Activated T-helper 1 cell treated with Interleukin-2 at 50 U/mL for 16 hours (primary cell): ENCODE measurements at places on chromosomes 12 and 14.
A peak's percentile ranks its signal among the peaks of the same experiment; 100 is the strongest.

DNA sequence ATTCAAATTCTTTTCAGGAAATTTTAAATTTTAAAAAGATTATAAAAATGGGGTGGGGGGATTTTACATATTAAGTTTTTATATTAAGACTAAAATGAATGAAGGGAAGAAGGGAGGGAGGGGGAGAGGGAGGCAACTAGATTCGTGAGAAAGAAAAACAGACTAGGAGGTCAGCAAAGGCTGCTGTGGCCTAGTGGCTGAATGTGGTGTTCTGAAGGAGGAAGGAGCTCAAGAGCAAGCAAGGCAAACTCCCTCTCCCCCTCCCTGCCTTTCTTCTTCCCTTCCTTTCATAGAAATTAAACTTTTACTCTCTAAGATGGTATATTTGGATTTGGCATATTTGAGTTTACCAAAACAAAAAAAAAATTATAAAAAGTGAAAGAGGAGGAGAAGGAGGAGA lies 18.1 kb downstream of the DYRK2 start:
- no peak for DNase-seq

GRCh38 chr12:121465921-121466793 lies 66.2 kb downstream of the RNF34 start:
- DNase-seq, result peak; percentile 43

DNA sequence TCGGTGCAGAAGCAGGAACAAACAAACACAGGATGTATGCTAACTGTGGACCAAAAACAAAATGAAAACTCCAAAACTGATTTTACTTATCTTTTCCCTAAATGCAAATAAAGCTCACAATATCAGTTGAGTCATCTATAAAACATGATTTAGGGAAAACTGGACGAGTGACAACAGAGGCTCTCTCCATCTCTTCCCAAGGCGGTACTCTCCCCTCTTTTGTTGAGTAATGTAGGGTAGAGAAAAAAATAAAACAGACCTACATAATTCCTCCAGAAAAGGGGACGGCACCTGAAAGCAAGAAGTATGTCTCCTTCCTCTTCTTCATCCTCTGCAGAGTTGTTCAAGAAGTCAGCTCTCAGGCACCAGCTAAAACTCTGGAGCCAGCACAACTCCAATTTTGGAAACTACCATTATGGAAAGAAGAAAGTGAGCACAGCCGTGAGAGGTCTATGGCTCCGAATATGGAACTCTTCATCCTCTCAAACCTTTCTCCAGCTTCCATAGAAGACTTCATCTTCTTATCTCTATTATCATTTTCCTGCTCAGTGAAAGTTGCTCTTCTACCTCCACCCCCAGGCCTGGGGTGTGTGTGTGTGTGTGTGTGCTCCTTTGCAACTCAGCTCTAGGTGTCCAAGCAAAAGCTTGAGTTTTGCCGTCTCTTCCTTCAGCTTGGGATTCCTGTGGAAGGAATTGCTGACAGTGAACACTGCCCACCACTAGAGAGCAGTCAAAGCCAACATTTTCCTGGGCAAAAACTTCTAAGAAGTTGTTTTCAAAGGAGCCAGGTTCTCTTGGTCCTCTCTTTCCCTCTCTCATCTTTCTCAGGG lies 155.4 kb downstream of the DIO2 start:
- DNase-seq, result no peak

DNA sequence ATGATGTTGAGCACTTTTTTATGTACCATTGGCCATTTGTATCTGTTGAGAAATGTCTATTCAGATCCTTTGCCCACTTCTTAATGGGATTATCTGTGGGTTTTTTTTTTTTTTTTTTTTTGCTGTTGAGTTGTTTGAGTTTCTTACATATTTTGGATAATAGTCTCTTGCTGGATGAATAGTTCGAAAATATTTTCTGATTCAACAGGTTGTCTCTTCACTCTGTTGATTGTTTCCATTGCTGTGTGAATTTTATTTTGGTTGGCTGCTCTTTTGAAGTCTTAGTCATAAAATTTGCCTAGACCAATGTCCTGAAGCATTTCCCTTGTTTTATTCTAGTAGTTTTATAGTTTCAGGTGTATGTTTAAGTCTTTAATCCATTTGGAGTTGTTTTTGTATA lies 64.5 kb downstream of the CAND1 start:
- no peak for DNase-seq

DNA sequence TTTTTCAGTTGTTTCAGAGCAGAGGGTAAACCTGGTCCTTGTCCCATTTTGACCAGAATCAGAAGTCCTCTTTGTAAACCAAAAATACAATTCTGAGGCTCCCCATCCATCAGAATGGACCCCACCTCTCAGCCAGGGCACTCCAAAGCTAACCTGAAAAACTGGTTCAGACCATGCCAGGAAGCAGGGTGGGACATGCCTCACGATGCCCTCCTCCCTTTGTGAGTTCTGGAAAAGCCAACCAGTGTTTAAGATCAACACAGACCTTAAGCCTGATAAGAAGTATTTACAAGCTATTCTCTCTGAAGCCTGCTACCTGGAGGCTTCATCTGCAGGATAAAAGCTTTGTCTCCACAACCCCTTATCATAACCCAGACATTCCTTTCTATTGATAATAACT lies 35.4 kb downstream of the TNFAIP2 start:
- DNase-seq, result no peak

- no peak for DNase-seq
Observed at GRCh38 chr12:124347335-124347734, 52.4 kb downstream of the RFLNA start.

DNA sequence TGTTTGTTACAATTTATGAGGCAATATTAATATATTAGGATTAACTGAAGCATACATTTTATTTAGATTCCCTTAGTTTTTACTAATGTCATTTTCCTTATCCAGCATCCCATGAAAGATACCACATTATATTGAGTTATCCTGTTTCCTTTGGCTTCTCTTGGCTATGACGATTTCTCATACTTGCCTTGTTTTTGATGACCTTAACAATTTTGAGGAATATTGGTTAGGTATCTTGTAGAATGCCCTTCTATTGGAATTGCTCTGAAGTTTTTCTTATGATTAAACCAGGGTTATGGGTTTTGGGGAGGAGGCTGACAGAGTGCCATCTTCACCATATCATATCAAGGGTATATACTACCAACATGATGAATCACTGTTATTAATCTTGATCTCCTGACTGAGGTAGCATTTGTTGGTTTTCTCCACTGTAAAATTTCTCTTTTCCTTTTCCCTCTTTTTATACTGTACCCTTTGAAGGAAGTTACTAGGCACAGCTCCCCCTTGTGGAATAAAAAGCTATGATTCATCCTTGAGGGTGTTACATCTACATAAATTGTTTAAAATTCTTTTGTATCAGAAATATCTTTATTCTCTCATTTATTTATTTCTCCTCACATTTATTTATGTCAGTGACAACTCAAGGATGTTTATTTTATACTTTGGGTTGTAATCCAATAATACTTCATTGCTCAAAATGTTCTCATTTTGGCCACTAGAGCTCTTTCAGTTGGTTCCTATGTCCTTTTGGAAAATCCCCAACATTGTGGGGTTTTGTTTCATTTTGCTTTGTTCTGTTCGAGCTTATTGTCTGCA lies 239.0 kb downstream of the SLC16A7 start:
- DNase-seq, result no peak

DNA sequence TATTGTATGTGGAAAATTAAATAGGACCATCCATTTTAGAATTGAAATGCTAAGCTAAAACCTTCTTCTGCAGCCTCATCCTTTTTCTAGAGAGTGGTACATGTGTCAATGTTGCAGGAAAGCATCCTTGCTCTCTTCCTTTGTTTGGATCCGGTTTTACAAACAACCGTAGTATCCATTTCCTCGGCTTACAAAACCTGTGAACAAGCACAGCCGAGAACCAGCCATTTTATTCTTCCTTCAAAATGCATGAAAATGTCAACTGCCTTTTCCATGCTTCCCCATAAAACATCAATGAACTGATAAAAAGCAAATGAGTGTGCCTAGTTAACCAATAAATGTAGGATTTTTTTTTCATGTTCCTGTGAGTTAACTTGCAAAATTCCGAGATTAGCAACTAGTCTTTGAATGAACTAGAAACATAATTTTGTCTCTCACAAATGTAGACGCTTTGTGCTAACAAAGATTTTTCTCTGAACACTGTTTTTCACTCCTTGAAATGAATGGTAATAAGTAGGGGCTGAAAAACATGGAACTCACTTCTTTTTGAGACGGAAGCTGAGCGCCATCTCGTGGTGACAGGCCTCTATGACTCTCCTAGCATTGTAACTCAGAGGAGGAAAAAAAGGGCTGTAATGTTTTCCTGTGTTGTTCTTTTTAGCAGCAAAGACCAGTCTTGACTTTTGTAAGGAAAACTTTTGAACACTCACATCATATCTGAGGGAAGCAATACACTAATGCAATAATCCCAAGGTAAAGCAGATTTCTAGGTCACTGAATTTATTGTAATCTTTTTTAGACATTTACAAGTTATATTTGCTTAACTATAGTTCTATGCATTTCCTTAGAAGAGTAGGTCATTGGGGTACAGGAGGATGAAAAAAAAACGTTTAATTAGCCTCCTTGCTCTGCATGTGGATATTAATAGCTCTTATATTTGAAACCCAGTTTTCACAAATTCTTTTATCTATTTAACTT lies 157.4 kb upstream of the FOXG1 start:
- DNase-seq, result no peak

- no peak for DNase-seq
Observed at GRCh38 chr14:44379292-44379977, 127.6 kb downstream of the FSCB start.

- DNase-seq, result no peak
Observed at GRCh38 chr14:32327255-32327961, 1.7 kb upstream of the AKAP6 start.

GRCh38 chr14:104433401-104434213 lies 146.0 kb upstream of the C14orf180 start:
- no peak for DNase-seq

DNA sequence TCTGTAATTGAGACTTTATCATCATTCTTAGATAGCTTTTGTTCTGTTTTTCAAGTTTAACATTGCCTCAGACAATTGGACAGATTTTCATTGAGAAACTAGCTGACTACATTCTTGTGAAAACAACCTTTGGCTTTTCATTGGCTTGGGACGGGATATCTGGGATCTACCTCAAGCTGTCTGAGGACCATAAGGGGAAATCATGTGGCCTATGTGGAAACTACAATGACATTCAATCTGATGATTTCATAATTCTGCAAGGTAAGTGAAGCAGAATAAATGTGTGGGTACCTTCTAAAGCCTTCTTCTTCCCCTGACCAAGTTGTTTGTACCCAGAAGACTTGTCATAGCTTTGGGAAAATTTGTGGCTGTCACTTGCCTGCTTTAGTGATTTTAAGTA lies 133.5 kb downstream of the OTOGL start:
- DNase-seq, result no peak

DNA sequence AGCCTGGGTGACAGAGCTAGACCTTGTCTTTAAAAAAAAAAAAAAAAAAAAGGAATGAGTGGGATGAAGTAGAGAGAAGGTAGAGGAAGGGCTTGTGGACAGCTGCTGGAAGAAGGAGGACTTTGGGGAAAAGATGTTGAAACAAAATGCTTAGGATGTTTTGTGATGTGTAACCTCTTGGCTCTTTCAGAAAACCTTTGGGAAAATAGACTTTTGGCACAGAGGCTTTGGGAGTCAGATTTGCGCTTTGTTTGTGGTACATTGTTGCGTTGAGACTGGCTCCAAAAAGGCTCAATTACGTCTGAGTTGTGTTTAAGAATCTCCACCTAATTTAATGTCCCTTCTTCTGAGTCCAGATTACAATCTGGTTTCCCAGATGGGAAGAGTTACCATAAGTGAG lies 32.9 kb upstream of the SPTLC2 start:
- no peak for DNase-seq

DNA sequence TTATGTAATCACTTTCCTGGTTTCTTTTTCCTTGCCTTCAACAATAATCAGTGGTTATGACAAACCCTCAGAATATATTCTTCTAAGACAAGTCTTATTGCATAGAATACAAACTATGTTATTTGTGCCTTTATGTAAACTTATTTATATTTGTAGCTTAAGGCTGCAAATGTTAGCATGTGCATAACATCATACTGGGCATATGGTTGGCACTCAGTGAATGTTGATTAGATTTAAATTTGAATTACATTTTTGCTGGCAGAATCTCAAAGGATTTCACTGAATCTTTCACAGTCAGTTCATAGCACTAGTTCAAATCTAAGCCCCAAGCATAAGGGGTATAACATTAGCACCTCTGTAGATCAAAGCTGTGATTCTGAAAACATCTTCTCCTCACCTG lies 113.2 kb upstream of the AEBP2 start:
- no peak for DNase-seq

GRCh38 chr12:104750061-104750460 lies 208.0 kb downstream of the SLC41A2 start:
- no peak for DNase-seq

- no peak for DNase-seq
Observed at GRCh38 chr12:34354239-34355200, 332.2 kb downstream of the ALG10 start.

- no peak for DNase-seq
Observed at GRCh38 chr12:107328442-107329133, 235.2 kb upstream of the CRY1 start.

DNA sequence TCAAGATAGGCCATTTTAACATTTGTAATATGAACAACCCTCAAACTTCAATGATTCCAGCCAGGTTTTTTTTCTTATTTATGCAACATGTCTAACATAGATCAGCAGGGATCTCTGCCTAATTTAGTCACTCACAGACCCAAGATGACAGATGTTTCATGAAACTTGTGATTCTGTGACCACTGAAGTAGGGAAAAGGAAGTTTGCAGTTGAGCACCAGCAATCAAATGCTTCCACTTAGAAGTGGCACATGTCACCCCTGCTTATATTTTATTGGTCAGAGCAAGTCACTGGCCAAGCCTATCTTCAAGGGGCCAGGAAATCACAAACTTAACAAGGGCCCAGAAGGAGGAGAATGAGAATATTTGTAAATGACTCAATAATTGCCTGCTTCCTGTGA lies 150.6 kb downstream of the BCAT1 start:
- no peak for DNase-seq

- DNase-seq, result no peak
Observed at GRCh38 chr12:94203796-94204195, 55.4 kb downstream of the PLXNC1 start.

GRCh38 chr14:77278461-77279230 lies 7.6 kb upstream of the NGB start:
- no peak for DNase-seq
